ENCODE measurements at places on chromosomes 2 and 18.

GRCh38 chr2:99822474-99823207, 319.7 kb downstream of the AFF3 start:
- DNase-seq = no peak

- DNase-seq = peak; percentile 61
Measured at GRCh38 chr2:96533292-96534073, 3.1 kb upstream of the ARID5A start.

DNA sequence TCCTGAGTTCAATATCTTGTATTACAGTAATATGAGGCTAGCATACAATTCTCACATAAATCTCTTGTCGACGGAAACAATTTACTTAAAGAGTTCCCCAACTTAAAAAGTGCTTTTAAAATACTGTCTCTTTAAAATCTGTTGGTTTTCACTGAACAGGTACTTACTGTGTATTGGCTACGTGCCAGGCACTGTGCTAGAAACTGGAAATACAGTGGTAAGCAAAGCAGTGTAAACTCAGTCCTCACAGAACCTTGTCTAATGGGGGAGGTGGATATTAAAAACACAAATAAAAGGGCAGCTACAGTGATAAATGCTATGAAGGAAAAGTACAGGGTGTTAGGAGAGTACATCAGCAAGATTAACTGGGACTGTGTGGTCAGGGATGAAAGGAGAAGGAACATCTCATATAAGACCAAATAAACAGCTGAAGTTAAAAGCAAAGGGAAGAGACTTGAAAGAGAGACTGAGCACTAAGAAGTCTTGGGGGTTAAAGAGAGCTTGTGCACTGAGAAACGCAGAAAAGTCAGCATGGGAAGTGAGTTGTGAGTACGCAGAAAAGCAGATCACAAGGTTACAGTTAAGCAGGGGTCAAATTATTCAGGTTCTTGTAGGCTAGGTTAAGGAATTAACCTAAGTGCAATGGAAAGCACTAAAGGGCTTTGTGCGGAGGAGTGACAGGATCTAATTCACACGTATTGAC, 52.5 kb downstream of the USP40 start:
- DNase-seq = no peak

- no peak for DNase-seq
Measured at GRCh38 chr2:233114421-233114861, 54.3 kb downstream of the INPP5D start.

- DNase-seq = peak; percentile 96
Measured at GRCh38 chr2:37795938-37796337, 124.5 kb upstream of the CDC42EP3 start.

GRCh38 chr2:59066787-59067399, 825.8 kb upstream of the FANCL start:
- no peak for DNase-seq

GRCh38 chr2:43171789-43172188, 54.6 kb downstream of the ZFP36L2 start:
- DNase-seq = peak; percentile 46

GRCh38 chr2:140600116-140600515, 1530.7 kb downstream of the LRP1B start:
- DNase-seq = no peak

- no peak for DNase-seq
Measured at GRCh38 chr2:160353813-160354212, 139.8 kb downstream of the RBMS1 start.

Measured in EL (cell line).